8988T (cell line): ENCODE measurements at places on chromosomes 3 and 15.
A peak's percentile ranks its signal among the peaks of the same experiment; 100 is the strongest.

DNA sequence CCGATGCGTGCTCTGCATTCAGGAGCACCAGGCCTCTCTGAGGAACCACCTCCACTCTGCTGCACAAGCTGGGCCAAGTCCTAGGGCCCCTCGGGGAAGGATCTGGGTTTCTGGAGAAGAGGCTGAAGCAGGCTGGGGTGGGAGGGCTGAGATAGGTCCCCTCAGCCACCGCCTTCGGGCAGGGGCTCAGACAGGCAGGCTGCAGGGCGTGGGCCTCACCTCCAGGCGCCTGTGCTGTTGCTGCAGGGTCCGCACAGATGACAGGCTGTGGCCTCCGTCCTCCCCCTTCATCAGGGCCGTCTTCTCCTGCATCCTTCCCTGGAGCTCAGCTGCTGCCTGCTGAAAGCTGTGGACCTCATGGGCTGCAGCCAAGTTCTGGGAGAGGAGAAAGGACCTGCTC is 15.2 kb downstream of the PLA2G4B start:
- no peak for DNase-seq

DNA sequence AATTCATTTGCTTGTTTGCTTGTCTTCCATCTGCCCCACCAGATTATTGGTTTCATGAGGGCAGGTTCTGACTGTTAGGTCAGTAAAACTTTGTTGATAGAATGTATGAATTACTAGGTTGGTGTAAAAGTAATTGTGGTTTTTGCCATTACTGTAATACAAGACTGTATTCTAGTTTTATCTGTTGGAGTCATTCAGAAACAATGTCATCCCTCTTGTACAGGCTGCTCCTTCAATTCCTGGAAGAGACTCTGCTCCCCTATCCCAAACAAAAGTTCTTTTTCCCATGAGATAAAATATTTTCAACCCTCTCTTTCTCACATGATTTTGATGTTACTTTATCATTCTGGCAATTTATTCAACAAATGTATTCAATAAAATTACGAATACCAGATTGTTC is 115.0 kb downstream of the CHST2 start:
- no peak for DNase-seq

DNA sequence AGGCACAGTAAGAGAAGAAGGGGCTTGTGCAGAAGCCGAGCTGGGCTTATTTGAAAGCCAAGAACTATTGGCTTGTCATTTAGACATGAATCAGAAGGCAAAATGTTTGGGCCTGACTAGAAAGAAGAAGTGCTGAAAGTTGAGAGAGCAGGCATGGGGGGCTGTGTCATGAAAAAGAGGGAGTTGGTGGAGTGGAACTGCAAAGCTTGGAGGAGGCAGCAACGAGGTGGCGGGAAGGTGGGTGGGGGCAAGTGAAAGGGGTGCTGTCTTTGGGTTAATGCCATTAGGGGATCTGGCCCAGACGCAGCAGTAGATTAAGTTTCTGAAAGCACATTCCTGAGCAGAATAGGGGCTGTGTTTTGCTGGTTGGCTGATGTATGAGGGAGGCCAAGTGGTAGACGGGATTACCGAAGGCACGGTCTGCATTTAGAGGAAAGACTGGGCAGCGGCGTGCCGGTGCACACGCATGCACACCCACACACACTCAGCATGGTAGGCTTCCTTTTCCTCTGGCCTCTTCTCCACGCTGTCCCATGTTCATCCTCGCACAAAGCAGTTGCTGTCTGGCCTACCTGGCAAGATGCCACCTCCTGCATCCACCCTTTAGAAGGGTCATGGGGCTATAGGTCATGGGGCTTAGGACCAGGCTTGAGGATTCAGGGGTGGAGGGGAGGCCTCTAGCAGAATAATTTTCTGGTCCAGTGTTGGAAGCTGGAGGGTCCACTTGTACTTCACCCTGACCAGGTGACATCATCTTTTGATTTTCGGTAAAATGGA is 43.0 kb downstream of the BOC start:
- no peak for DNase-seq

DNA sequence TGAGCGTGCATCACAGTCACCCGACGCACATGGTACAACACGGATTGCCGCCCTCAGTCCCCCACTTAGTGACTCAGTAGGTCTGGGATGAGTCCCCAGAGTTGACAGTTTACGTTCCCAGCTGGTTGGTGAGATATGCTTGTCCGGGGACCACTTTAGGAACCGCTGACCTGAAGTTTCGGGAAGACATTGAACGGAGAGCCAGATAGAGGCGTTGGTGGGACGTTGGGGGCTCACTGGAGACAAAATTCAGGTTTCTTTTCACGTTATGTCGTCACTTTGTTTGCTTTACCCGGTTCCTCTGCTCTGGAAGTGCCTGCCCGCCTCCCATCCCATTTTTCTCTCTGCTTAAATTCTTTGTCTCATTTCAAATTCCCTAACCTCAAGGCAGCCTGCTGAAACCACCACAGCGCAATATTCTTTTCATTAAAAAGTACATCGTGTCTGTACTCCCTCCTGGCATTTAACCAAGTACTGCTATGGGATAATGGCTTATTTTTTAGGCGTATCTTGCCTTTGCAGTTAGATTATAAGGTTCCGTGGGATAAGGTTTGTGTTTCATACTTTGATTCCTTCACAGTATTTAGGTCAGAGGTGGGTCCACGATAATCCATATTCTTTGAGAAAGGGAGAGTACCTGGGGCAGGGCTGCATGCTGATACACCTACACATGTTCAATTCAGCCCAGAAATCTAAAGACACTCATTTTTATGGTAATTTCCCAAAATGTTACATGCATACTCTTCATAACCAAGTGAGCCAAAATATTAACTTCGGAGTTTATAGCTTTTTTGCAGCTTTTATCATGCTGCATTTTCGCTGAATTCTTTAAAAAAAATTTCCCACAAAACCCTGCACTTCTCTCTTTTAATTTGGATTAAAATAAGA is 921 bp downstream of the LMLN start:
- DNase-seq = no peak

DNA sequence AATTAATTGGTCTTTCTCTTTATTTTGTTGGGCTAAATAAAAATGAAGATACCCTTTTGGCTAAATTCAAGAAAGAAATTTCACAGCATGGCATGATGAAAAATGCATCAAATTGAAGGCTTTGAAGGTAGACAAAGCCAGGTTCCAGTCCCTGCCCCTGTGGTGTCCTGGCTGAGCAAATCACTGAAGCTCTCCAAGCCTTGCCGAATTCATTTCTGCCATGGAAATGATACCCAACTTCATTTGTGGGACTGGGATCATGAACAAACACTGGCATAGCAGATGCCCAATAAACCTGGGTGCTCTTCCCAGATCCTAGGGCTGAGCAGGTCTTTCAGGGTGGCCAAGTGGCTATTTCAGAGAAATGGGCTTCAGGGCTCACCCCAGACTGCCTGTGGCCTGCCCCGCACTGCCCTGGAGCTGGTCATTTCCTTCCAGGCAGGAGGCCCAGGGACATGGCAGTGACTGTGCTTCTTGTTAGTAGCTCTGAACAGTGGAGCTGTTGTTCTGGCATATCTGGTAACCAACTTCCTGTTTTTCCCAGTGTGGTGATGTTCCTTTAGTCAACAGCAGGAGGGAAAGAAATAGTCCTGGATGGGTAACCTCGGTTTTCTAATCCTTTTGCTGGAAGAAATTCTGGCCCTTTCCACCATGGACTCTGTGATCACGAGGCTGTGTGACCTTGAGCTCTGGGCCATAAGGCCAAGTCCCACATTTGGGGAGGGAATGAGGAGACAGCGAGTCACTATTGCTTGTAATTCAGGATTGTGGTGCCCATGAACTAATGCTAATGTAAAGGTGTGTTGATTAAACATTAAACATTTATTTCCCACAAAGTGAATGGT is 47.6 kb downstream of the CTDSPL start:
- no peak for DNase-seq

DNA sequence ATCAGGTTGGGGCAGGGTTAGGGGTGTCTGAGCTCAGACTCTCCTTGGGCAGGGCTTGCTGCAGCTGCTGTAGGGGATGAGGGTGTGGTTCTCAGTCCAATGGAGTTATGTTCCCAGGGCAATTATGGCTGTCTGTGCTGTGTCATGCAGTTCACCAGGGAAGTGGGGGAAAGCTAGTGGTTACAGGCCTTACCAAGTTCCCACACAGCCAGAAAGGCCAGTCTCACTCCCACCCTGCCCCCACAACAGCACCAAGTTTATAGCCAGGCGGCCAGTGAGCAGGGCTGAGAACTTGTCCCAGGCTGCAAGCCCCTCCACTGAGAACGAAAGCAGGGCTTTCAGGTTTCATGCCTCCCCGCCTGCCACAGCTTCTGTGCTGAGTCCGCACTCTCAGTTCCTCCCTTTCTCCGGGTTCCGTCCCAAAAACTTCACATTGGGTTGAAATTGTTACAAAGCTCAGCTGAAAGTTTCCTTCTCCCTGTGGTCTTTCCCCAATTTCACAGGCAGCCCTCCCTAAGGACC is 19.6 kb upstream of the CPOX start:
- no peak for DNase-seq

- DNase-seq = no peak
Measured at GRCh38 chr15:56757875-56758274, 24.6 kb upstream of the ZNF280D start.

DNA sequence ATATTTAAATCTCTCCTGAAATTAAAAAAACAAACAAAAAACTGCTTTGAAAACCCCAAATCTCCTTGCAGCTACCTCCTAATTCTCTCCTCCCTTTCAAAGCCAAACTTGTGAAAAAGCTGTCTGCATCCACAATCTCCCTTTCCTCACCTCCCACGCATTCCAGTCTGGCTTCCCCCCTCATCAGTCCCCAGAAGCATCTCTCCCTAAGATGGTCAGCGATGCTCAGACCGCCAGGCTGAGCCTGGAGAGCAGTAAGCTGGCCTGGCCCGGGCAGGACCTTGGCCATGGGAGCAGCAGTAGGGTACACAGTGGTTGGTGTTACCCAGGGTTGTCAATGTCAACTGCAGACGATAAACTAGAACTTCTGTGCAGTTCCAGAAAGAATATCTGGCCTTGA is 32.9 kb upstream of the BLM start:
- no peak for DNase-seq

GRCh38 chr3:52798978-52799476 is 4.4 kb downstream of the ITIH3 start:
- peak; percentile 90 for DNase-seq

GRCh38 chr3:37662785-37663184 is 198.9 kb upstream of the CTDSPL start:
- no peak for DNase-seq

DNA sequence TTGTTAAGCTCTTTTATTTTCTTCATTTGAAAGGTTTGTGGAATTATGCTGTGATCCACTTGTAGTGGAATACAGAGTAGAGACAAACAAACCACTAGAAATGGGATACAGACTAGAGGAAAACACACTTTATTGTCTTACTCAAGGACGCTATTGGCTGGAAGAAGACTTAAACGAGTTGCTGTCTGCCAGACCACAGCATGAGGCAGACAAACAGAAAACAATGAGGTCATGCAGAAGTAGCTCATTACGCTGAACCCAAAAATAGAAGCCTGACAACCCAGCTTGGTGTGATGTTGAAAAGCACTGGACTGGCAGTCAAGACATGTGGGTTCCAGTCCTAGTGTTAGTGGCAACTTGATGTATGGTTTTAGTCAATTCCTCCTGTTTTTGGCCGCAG is 62.4 kb upstream of the P3H2 start:
- DNase-seq = no peak

GRCh38 chr3:127034990-127035652 is 52.2 kb downstream of the PLXNA1 start:
- DNase-seq = no peak
